Osteoblast (primary cell): ENCODE measurements at places on chromosomes 6 and 20. TPM values are rescaled to one million over a fixed set of nuclear protein-coding genes. Genes with fewer than 3 reads are reported as not detected.

GRCh38 chr6:14706378-14706929, 539.4 kb upstream of the JARID2 start:
- peak; percentile 89 for DNase-seq
- H3K4me1 ChIP-seq: peaks cover 45% of the 10 kb centered on the region
- peak overlapping the region; percentile 100 for H3K27ac ChIP-seq
- H3K27me3 ChIP-seq: no peaks in the 10 kb centered on the region
- H3K36me3 ChIP-seq: no peaks in the 10 kb centered on the region

GRCh38 chr6:83488861-83489260, 23.5 kb upstream of the PRSS35 start:
- no peak overlapping the region for H3K4me3 ChIP-seq

DNA sequence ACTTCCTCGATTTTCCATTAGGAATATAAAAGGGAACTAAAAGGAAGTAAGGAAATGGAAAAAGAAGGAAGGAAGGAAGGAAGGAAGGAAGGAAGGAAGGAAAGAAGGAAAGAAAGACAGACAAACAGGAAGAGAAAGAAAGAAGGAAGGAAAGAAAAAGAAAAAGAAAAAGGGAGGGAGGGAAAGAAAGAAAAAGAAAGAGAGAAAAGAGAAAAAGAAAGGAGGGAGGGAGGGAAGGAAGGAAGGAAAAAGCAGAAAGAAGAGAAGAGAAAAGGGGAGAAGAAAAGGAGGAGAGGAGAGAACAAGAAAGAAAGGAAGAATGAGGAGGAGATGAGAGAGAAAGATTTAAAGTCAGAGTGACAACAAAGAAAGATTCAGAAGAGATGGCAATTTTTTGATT, 724.5 kb downstream of the GRIK2 start:
- H3K4me1 ChIP-seq: no peaks in the 10 kb centered on the region
- H3K27ac ChIP-seq: no peak overlapping the region
- no peaks in the 10 kb centered on the region for H3K27me3 ChIP-seq
- no peak for DNase-seq
- H3K4me3 ChIP-seq: no peak overlapping the region
- no peaks in the 10 kb centered on the region for H3K36me3 ChIP-seq

DNA sequence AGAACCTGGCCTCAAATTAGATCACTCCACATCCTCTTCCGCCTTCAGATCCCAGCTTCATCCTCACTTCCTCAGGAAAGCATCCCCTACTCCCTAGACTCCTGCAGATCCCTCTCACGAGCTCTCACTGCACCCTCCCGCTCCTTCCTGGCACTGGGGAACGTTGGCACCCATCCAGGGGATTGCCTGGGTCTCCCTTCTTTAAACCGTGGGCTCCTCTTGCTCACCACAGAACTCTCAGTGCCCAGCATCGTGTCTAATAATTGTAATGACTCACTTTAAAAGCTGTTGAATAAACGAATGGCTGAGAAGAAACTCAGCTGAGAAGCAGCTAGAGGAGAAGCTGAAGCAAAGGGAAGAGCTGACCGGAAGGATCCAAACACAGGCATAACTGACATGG, 20.4 kb downstream of the ZC3H12D start:
- H3K4me3 ChIP-seq: no peak overlapping the region
- no peaks in the 10 kb centered on the region for H3K27me3 ChIP-seq
- no peak for DNase-seq
- no peak overlapping the region for H3K27ac ChIP-seq
- peaks cover 18% of the 10 kb centered on the region for H3K4me1 ChIP-seq

- no peaks in the 10 kb centered on the region for H3K36me3 ChIP-seq
- H3K4me3 ChIP-seq: no peak overlapping the region
- no peaks in the 10 kb centered on the region for H3K27me3 ChIP-seq
- no peak overlapping the region for H3K27ac ChIP-seq
- DNase-seq: no peak
Measured at GRCh38 chr6:5045416-5045815, 39.7 kb upstream of the PPP1R3G start.

DNA sequence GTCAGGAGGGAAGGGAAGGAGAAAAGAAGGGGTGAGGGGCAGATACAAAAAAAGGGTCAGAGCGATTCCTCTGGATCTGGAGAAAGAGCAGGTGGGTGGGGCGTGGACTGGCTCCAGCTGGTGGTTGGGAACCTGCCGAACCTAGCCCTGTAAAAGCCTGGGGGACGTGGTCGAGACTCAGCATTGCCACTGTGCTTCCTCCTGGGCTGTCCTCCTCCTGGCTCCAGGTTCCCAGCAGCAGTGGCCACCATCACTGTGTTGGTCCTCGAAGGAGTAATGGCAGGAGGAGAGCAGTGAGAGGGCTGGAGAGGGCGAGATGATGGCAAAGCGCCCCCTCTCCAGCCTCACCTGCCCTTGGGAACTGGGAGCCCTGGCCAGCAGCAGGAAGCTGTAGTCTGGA, 3.5 kb upstream of the RAET1L start:
- H3K27ac ChIP-seq: no peak overlapping the region
- no peak for DNase-seq
- H3K27me3 ChIP-seq: peaks cover 52% of the 10 kb centered on the region

DNA sequence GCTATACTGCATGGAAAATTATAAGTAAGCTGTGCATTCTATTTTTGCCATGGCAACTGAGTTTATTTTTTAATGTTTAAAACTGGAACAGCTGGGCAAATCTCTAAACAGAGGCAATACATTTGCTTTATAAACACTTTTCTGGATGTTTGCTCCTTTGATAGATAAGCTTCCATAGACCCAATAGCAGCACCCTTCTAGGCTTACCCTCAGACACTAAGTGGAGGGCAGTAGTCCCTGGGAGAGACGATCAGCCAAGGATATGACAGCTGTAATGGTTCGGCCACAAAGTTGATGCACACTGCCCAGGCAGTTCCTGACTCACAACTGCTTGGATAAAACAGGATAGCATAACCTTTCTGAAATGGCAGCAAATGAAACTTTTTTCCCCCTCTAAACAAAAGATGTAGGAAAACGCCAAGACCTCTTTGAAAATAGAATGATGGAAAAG, 8.5 kb upstream of the MRPS10 start:
- H3K36me3 ChIP-seq: peaks cover 12% of the 10 kb centered on the region
- H3K4me1 ChIP-seq: peaks cover 27% of the 10 kb centered on the region
- peak overlapping the region; percentile 52 for H3K27ac ChIP-seq
- DNase-seq: peak; percentile 70
- H3K27me3 ChIP-seq: no peaks in the 10 kb centered on the region

DNA sequence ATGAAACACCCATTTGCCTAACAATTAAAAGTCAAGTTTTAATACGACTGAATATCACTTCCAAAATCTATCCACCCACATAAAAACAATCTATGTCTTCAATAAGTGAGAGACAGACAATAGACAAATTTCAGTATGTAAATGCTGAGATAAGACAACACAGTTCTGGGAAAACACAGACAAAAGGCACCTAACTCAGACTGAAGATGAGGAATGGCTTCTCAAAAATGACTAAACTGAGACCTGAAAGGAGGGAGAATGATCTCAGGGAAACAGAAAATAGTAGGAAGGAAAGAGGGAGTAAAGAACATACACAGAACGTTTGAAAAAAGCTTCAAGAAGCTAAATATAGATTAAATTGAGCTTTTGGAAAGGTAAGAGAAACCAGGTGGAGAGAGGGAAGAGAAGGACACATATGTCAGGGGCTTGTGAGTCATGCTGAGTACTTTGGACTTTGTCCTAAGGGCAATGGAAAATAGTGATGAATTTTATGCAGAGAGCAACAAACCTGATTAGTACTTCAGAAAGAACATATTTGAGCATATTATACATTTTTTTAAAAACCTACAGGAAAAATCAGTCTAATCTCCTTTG, 16.1 kb downstream of the LMBRD1 start:
- H3K27me3 ChIP-seq: no peaks in the 10 kb centered on the region
- H3K27ac ChIP-seq: no peak overlapping the region
- no peaks in the 10 kb centered on the region for H3K4me1 ChIP-seq
- no peaks in the 10 kb centered on the region for H3K36me3 ChIP-seq
- no peak overlapping the region for H3K4me3 ChIP-seq

GRCh38 chr6:2186516-2186915, 58.9 kb downstream of the GMDS start:
- H3K4me1 ChIP-seq: peaks cover 6% of the 10 kb centered on the region
- H3K27ac ChIP-seq: no peak overlapping the region
- no peak for DNase-seq
- no peaks in the 10 kb centered on the region for H3K27me3 ChIP-seq

DNA sequence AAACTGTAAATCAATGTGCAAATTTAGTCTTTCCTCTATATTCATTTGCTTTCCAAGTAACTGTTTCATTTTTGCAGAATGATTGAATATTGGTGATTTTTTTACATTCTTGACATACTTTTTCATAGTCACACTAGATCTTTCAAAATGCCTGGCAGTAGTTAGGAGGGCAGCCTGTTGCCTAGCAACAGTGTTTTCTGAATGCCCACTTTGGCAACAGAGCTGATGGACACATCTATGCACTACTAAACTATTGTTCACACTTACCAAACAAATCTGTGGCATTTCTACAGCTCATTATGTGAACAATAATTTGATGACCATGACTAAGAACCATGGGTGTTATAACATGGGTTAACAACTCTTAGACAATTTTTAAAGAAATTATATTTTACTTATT, 438.0 kb upstream of the IMPG1 start:
- no peaks in the 10 kb centered on the region for H3K27me3 ChIP-seq
- H3K36me3 ChIP-seq: no peaks in the 10 kb centered on the region
- no peak for DNase-seq
- H3K27ac ChIP-seq: no peak overlapping the region
- no peaks in the 10 kb centered on the region for H3K4me1 ChIP-seq
- H3K4me3 ChIP-seq: no peak overlapping the region

DNA sequence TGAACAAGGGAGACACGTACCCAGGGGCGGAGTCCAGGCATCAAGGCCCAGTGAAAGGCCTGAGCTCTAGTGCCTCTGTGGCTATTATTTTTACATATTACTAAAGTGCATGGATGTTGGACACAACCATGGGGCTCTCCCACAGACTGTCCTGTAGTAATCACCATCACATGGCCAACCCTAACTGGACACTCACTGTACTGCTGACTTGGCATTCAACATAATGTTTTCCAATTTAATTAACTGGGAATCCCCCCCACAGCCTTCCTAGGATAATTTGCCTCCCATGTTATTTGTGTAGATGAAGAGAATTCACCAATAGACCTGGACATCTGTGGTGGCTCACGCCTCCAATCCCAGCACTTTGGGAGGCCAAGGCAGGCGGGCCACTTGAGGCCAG, 34.5 kb downstream of the ARFGEF2 start:
- H3K27me3 ChIP-seq: no peaks in the 10 kb centered on the region
- H3K36me3 ChIP-seq: peaks cover 62% of the 10 kb centered on the region
- H3K4me1 ChIP-seq: no peaks in the 10 kb centered on the region

DNA sequence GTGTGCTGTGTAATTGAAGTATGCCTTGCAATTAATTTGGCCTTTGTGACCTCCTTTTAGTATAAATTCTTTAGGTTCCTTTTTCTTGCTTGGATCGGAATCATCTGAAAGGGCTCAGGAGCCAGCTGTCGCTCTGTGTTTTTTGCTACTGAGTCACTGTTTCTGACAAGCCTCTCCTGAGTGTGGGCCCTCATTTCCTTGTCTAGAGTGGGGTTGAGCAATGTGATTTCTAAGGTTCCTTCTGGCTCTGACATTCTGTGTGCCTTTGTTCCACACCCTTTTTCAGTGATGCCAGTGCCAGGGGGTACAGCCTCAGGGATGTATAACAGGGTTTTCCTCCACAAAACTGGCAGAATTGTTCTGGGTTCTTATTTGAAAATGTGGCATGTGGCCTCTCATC, 26.5 kb downstream of the DAAM2 start:
- DNase-seq: no peak
- H3K4me1 ChIP-seq: peaks cover 67% of the 10 kb centered on the region
- H3K27me3 ChIP-seq: no peaks in the 10 kb centered on the region
- H3K27ac ChIP-seq: peak overlapping the region; percentile 64
- peaks cover 17% of the 10 kb centered on the region for H3K36me3 ChIP-seq

DNA sequence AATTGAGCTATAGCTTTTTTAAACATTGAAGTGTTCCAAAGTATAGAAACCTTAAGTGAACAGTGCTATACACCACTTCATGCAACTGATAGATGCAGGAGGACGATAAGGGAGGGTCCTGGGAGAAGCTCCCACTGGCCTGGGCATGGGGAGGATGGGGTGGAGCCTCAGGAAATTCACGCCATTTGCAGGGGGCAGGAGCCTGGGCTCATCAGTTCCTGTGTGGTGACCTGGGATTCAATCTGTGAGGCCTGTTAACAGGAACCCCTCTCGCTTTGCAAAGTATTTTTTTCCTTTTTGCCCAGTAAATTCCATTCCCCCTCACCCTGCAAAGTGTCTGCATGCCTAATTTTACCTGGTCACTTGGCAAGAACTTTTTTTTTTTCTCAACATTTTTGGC, 11.0 kb upstream of the ASCC3 start:
- no peak overlapping the region for H3K27ac ChIP-seq
- no peaks in the 10 kb centered on the region for H3K36me3 ChIP-seq
- H3K4me3 ChIP-seq: no peak overlapping the region
- no peaks in the 10 kb centered on the region for H3K4me1 ChIP-seq

DNA sequence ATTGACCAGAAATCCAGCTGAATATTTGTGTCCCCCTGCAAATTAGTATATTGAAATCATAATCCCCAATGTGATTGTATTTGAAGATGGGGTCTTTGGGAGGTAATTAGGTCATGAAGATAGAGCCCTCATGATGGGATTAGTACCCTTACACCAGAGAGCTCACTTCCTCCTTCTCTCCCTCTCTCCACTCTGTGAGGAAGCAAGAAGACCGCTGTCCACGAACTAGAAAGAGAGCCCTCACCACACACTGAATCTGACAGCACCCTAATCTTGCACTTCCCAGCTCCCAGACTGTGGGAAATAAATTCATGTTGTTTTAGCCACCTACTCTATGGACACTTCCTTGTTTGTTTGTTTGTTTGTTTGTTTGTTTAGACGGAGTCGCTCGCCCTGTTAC, 11.9 kb upstream of the PLAGL1 start:
- H3K4me3 ChIP-seq: no peak overlapping the region
- no peak overlapping the region for H3K27ac ChIP-seq
- H3K36me3 ChIP-seq: no peaks in the 10 kb centered on the region
- DNase-seq: no peak

GRCh38 chr6:88989215-88989614, 25.8 kb upstream of the RNGTT start:
- DNase-seq: no peak
- no peaks in the 10 kb centered on the region for H3K36me3 ChIP-seq
- H3K4me3 ChIP-seq: no peak overlapping the region
- peaks cover 6% of the 10 kb centered on the region for H3K27me3 ChIP-seq
- no peaks in the 10 kb centered on the region for H3K4me1 ChIP-seq

GRCh38 chr20:48019496-48019895, 234.2 kb upstream of the SULF2 start:
- peak overlapping the region; percentile 44 for H3K27ac ChIP-seq
- H3K4me1 ChIP-seq: peaks cover 45% of the 10 kb centered on the region
- H3K27me3 ChIP-seq: no peaks in the 10 kb centered on the region
- H3K4me3 ChIP-seq: no peak overlapping the region
- DNase-seq: no peak
- H3K36me3 ChIP-seq: no peaks in the 10 kb centered on the region

Gene MOXD1
- total RNA-seq: 17.1 and 19.5 TPM in 2 replicates

Gene CBLN4
- under 0.01 TPM in 1 of 2 replicates, not detected in the other for total RNA-seq

Gene IL17A
- total RNA-seq: not detected in 2 replicates

Gene FILIP1
- under 0.01 and 0.29 TPM in 2 replicates for total RNA-seq

Gene FAM83C
- not detected in 2 replicates for total RNA-seq

Gene TMEM14A
- total RNA-seq: 15.6 and 19.9 TPM in 2 replicates

Gene BMP5
- 0.36 and 0.59 TPM in 2 replicates for total RNA-seq
